ENCODE measurements at places on chromosomes 4 and X.

DNA sequence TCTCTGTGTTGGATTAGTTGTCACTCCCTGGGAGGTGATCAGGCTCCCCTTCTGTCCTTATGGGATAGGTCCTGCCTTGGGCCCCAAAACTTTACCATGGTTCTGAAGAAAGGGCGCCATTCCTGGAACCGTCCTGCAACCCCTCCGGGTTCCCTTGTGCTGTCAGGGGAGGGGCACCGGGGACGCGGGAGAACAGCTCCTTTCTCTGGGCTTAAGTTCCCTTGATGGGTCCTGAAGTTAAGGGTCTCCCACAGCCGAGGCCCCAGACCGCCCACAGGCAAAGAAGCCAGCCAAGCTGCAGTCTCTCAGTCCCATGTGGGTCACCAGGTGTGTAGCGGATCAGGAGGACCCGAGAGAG lies 44.8 kb downstream of the UGT2A3 start:
- DNase-seq = no peak

GRCh38 chrX:23134136-23134535 lies 134.4 kb downstream of the DDX53 start:
- no peak for DNase-seq

- peak; percentile 58 for DNase-seq
Observed at GRCh38 chrX:16825264-16826035, 39.2 kb downstream of the TXLNG start.

GRCh38 chrX:31356275-31357212 lies 284.7 kb upstream of the FTHL17 start:
- no peak for DNase-seq

GRCh38 chr4:182337366-182337765 lies 94.2 kb downstream of the TENM3 start:
- DNase-seq = no peak

GRCh38 chrX:43269201-43269600 lies 386.9 kb upstream of the MAOA start:
- DNase-seq = peak; percentile 1

- DNase-seq = peak; percentile 7
Observed at GRCh38 chrX:49627086-49627777, 28.4 kb downstream of the GAGE1 start.

- DNase-seq = no peak
Observed at GRCh38 chr4:100574607-100575006, 56.8 kb upstream of the EMCN start.

GRCh38 chr4:105634402-105635080 lies 73.9 kb downstream of the INTS12 start:
- DNase-seq = no peak

DNA sequence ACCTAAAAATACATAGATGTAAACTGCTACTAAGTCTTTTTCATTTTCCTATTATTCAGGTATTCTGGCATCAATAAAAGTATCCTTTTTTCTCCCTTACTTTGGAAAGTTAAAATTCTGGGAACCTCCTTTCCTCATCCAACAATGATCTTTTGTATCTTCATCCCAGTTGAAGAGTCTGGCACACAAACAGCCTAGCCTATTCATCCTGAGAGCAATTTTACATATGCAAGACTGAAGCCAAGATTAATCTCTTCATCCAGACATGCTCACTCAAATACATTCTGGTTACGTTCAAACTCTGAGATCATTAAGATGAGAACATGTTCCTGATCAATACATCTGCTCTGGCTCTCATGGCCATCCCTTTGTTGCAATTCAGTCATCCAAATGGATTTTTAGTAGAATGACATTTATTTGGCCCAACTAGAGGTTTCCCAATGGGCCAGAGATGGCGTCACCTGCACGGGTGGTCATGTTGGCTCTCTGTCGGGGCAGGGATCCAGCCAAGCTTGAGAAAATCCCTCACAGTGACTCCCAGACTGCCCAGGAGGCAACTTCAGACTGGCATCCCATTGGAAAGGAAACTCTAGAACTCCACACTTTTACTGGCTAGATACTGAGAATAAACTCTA lies 135.3 kb upstream of the VCX2 start:
- DNase-seq = no peak

DNA sequence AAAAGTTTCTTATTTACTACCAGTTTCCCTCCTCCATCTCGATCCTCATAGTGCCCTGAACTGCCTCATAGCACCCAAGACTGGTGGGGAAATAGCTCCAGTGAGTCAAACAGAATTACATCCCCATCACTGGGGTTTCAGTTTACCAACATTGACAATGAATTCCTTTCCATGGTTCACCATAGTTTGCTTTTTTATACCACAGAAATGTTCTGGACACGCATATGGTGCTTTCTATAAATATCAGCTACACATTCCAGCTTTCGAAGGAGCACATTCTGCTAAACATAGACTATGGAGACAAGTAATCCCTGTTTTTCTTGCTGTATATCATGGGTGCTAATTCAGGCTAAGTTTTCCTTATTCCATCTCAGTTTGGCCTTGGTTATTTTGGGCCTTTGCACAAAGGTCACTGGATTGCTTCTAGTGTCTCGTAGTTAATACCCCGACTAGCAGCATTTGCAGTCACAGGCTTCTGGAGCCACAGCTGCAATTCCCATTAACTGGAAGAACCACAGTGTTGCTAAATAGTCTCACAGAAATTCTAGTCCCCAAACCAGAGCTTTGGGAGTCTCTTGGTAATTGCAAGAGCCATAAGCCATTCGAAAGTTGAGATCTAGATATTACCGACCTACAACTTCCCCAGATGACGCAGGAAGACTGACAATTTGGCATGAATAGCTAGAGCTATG lies 53.4 kb upstream of the TRPC3 start:
- no peak for DNase-seq

GRCh38 chr4:52358883-52359321 lies 300.2 kb downstream of the USP46 start:
- no peak for DNase-seq

DNA sequence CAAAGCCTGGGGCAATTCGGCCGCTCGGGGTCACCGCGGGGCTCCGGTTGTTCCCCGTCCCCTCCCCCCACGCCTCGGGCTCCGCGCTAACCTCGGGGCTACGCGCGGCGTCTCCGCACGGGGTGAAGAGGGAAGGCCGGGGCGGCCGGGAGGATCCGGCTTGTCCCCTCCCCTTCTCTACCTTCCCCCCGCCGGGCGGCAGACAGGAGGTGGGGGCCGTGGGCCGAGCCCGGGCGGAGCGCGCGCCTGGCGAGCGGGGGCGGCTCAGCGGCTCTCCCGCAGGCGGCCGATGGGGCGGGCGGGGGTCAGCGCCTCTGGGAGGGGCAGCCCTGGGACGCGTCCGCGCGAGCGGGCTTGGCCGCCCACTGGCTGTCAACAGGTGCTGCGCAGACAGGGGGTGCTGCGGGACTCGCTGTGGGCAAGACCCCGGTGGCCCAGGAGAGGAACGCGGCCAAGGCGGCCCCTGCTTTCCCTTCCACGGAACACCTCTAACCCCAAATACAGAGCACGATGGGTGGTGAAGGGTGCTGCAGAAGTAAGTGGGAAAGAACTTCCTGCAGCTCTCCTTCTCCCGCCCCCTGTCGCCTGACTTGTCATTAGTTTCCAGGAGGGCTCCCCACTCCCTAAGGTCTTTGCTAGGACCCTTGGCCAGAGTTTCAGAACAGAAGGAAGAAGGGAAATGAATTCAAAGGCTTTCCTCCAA lies at the start of gene PDGFC:
TSS of gene PDGFC (minus strand) at position 124 of the 703 bp plus-strand sequence. CDS start 896 bp downstream, outside the sequence.
- peak; percentile 58 for DNase-seq

GRCh38 chrX:19133231-19133630 lies 11.0 kb upstream of the ADGRG2 start:
- DNase-seq = no peak

- no peak for DNase-seq
Observed at GRCh38 chrX:21973321-21974010, 33.0 kb downstream of the SMS start.

- DNase-seq = no peak
Observed at GRCh38 chr4:17195461-17196275, 297.2 kb upstream of the LDB2 start.

DNA sequence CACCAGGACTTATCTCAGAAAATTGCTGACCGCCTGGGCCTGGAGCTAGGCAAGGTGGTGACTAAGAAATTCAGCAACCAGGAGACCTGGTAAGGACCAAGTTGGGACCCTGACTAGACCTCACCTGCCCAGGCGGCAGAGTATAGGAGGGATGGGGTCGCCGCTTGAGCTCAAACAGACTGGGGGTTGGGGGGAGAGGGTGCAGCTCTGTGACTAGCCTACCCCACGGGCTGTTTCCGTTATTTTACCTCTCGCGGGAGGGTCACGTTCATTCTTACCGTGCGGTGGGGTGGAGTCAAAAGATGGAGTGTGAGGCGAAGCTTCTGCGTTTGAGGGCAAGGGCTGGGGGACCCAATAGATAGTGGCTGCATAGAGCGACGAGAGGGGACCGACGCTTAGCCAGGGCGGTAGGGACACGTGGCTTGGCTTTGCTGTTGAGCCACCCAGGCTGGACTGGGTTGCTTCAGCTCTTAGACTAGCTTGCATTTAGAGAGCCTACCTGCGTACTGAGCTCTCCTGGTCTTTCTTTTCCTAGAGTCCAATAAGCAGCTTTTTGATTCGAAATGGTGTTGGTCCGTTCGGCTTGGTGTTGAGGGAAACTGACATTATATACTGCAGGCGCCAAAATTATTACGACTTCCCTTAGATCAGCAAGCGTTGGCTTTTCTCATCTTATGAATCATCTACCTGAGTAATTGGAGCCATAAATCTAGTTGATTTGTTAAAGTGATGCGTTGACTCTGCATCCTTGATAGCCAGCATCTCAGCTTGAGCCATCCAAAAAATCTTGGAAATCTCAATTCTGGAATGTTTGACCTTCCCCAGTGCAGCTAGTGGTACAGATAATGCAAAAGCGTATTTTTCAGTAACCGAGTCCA lies 591 bp downstream of the PRPS1 start:
- peak; percentile 1 for DNase-seq

DNA sequence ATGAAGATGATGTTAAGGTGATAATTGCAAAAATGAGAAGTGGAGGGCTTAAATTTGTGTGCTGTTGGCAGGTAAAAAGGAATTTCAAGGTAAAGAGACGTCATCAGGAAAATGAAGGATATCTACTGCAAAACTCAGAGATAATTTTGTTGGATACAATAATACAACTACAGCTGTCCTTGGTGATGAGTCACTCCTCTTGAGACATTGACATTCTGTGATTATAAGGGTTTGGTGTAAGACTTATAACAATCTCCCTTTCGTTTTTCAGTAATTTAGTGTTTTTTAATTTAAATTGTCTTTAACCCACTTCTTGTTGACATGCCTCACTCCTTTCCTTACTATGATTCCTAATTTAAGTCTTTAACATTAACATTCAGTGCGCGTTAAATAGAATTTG lies 1074.1 kb upstream of the SLIT2 start:
- peak; percentile 55 for DNase-seq

DNA sequence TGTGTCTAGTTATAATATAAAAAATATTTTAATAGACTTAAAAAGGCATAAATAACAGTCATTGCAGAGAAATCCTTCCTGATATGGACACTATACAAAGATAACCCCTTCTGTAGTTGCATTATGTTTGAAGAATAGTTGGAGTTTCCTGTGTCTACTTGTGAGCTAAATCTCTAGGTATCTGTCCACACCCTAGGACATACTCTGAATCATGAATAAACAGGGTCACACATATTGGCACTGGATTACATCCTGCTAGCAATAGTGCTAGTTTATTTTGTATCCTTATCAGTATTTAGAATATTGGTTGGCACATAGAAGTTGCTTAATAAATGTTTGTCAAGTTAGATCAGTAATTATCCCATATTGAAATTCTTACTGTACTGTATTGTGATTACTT lies 173.9 kb downstream of the GRXCR1 start:
- DNase-seq = no peak

Measured in HT1080 (cell line).